ENCODE measurements at places on chromosomes 13 and 19. TPM values are rescaled to one million over a fixed set of nuclear protein-coding genes. Genes with fewer than 3 reads are reported as not detected.
A peak's percentile ranks its signal among the peaks of the same experiment; 100 is the strongest.

GRCh38 chr19:2796659-2797266 lies 11.5 kb downstream of the THOP1 start:
- H3K27me3 ChIP-seq = no peaks in the 10 kb centered on the region
- no peak overlapping the region for H3K4me3 ChIP-seq
- no peak for DNase-seq
- no peaks in the 10 kb centered on the region for H3K4me1 ChIP-seq
- H3K36me3 ChIP-seq = no peaks in the 10 kb centered on the region

DNA sequence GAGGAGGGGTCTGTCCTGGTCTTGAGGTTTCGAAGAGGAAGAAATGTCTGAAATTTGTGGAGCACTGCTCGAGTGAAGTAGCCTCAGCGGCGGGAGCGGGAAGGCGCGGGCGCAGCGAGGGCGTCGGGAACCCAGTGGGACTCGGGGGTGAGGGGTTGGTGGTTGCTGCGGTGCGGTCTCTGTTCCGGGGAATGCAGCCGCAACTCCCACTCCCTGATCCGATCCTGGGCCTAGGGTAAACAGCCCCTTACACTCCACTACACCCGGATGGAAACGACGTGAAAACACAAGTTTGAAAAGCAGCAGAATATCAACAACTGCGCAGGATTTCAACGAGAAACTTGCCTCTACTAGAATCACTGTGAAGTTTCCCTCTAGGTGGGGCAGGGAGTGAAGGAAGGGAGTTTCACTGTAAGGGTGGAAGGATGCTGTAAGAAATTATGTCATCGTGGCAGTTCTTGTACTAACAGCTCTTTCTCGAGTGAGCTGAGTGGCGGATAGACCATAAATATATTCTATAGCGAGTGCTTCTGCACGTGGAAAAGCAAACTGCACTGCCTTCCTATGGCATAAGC lies 2.0 kb upstream of the KLF12 start:
- H3K4me1 ChIP-seq = peaks cover 9% of the 10 kb centered on the region

Gene KIR2DL1
- 3.1 TPM for polyA plus RNA-seq

DNA sequence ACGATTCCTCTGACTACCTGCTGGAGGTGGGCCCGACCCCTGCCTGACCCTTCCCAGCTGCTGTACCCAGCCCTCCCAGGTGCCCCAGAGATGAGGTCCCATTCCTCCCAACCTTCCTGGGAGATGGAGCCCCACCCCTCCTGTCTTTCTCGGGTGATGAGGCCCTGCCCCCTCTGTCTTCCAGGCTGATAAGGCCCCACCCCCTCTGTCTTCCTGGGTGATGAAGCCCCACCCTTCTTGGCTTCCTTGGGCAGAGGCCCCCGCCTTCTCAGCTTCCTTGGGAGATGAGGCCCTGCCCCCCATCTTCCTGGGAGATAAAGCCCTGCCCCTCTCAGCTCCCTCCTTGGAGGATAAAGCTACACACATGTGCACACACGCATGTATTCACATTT lies 47.9 kb downstream of the CERS4 start:
- no peaks in the 10 kb centered on the region for H3K36me3 ChIP-seq
- no peak overlapping the region for H3K27ac ChIP-seq
- H3K27me3 ChIP-seq = no peaks in the 10 kb centered on the region

Gene CCDC9
- 9.4 TPM for polyA plus RNA-seq

- no peaks in the 10 kb centered on the region for H3K27me3 ChIP-seq
- peaks cover 27% of the 10 kb centered on the region for H3K4me1 ChIP-seq
- H3K36me3 ChIP-seq = no peaks in the 10 kb centered on the region
- DNase-seq = peak; percentile 55
Measured at GRCh38 chr19:16283210-16284061, 41.2 kb upstream of the KLF2 start.

DNA sequence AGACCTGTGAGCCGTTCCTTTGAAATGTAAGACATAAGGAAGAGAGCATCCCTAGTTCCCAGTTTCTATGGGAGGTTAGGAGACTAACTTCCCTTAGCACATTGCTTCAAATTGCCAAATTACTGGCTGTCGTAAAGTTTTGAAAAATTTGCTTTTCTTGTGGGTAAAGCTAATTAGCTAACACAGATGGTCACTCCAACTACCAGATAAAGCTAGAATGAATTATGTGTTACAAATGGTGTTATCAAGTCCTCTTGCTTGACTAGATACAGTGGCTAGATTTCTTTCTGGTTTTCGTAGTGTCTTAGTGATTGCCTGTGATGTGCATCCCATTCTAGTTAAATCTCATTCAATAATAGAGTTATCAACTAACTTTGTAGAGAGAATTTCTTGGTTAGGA lies 416.6 kb upstream of the ATXN8OS start:
- no peaks in the 10 kb centered on the region for H3K27me3 ChIP-seq
- no peak overlapping the region for H3K4me3 ChIP-seq
- no peak for DNase-seq
- no peak overlapping the region for H3K27ac ChIP-seq
- H3K36me3 ChIP-seq = no peaks in the 10 kb centered on the region

GRCh38 chr19:14412324-14412995 lies 6.7 kb downstream of the DDX39A start:
- DNase-seq = no peak
- peaks cover 83% of the 10 kb centered on the region for H3K4me1 ChIP-seq

DNA sequence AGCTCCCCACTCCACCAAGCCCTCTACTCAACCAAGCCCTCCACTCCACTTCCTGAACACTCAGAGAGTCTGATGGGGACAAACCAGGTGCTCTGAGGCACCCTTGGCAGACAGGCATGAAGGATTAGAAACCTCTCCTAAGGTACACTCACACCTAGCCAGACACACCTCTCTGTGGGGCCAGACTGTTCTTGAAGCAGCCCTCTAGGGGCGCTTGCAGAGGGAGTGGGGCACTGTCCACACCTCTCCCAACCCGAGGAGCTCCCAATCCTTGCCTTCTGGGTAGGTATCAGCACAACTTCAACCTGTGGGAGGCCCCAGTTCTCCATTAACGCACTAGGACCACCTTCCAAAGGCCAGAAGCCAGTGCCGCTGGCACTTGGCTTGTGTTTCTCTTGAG lies 108.7 kb upstream of the VSTM2B start:
- DNase-seq = no peak
- no peak overlapping the region for H3K27ac ChIP-seq
- H3K36me3 ChIP-seq = no peaks in the 10 kb centered on the region
- H3K27me3 ChIP-seq = no peaks in the 10 kb centered on the region

Gene WDR88
- 0.25 TPM for polyA plus RNA-seq

DNA sequence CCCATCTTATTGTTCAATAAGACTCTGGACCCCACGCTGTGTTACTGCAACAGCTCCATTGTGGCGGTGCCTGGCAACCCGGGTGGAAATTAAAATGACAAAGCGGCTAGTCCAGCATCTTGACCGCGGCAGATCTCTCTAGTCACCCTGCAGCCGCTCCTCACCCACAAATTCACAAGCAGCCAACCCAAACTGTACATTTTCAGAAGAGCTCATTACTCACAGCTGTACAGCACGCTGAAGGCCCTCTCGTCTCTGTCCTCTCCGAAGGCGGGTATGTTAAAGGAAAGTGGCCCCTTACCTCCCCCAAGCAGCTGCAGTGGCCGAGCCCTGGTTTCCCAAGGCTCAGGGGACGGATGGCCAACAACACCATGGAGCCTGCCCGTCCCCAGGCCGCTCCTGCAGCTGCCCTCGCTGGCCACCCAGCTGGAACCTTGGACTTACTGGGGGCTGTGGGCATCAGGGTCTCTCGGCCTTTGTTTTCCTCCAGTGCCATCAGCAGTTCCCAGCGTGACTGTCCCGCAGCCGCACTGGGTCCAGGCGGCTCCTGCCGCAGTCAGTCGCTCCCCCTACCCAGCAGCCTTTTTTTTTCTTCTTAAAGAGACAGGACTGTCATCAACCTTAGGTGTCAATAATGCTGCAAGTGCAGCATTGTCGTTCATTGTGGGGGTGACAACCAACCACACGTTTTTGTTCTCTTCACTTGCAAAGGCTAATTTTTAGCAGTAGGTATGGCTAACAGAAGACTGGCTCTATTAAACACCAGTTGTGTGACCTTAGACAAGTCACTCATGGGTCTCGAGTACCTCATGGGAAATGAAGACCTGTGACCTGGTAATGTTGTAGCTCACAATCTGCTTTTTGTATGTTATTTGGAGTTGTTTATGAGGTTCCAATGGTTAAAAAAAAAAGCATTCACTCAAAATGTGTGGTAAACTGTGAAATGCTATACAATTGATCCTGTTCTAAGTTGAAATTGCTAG lies at the start of gene SACS:
Gene SACS, minus strand, starts transcription at position 532 of the 983 bp plus-strand sequence. CDS start 22,463 bp downstream, outside the sequence.
- H3K27ac ChIP-seq = no peak within 1 kb of the TSS
- H3K36me3 ChIP-seq = no peaks in the 10 kb centered on the region
- DNase-seq = no peak

GRCh38 chr19:42018503-42019193 lies 24.6 kb upstream of the ATP1A3 start:
- H3K36me3 ChIP-seq = no peaks in the 10 kb centered on the region
- H3K27ac ChIP-seq = no peak overlapping the region
- H3K27me3 ChIP-seq = no peaks in the 10 kb centered on the region
- DNase-seq = no peak
- no peaks in the 10 kb centered on the region for H3K4me1 ChIP-seq

GRCh38 chr19:4053423-4054324 lies 13.0 kb downstream of the ZBTB7A start:
- no peak overlapping the region for H3K4me3 ChIP-seq
- no peak overlapping the region for H3K27ac ChIP-seq

DNA sequence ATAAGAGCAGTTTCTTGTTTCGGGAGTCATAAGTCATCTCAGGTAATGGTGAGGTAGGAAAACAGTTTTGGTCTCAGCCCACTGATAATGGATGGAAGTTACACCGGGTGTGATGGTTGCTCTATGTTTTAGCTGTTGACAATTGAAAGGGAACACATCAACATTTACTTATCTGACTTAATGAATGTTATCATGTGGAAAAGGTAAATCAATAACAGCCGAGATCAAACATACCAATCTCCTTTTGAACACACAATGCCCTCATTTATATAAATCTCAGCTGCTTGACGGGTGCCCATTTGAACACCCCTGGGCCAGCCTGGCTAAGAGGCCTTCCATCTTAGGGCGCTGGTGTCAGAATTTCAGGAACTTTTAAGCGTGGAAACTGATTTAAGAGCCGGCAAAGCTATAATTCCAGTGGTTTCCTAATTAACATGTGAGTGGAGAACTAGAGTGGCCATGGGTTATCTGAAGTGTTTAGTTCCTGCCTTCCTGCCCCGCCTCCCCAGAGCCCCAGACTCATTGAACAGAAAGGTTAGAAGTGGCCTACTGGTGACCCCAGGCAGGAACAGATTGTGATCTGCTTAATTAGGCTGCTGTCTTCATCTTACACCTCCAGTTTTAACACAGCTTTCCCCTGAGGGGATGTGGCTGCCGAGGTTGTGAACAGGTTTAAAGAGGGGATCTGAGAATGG lies 572.7 kb downstream of the FGF9 start:
- no peak overlapping the region for H3K4me3 ChIP-seq
- H3K36me3 ChIP-seq = no peaks in the 10 kb centered on the region
- no peak overlapping the region for H3K27ac ChIP-seq
- no peak for DNase-seq
- no peaks in the 10 kb centered on the region for H3K27me3 ChIP-seq
- H3K4me1 ChIP-seq = no peaks in the 10 kb centered on the region

Gene IGFL3
- not detected for polyA plus RNA-seq

DNA sequence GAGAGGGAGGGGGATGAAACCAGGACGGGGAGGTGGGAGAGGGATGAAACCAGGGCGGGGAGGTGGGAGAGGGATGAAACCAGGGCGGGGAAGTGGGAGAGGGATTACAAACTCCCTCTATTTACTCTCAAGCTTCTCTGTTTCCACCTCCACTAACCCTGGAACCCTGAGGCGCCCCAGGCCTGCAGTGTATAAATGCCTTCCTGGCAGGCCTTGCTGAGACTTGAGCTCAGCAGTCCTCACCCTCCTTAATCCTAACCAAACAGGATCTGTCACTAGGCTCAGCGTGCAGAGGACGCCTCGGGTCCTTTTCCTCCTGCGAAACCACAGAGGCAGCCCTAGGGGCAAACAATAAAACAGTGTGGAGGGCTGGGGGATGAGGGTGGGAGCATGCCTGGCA lies 32.1 kb upstream of the OR1M1 start:
- no peaks in the 10 kb centered on the region for H3K4me1 ChIP-seq
- H3K36me3 ChIP-seq = no peaks in the 10 kb centered on the region
- no peaks in the 10 kb centered on the region for H3K27me3 ChIP-seq

DNA sequence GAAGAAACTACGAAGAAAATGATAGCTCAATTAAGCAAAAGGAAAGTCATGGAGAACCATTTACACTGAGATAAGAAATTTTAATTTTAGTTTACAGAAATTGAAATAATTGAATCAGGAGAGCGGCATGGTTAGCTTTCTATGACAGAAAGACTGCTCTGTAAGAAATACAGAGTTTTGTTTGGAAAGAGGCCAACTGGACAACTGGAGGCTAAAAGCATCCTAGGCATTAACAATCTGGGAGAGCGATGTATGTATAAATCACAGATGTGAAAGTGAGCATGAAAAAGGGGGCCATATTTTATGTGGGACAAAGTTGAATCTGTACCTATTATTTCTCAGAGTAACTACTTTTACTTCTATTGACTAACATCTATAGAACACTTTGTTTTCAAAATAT lies 1608.8 kb upstream of the PCDH20 start:
- no peak for DNase-seq
- no peak overlapping the region for H3K27ac ChIP-seq
- no peaks in the 10 kb centered on the region for H3K4me1 ChIP-seq
- no peaks in the 10 kb centered on the region for H3K27me3 ChIP-seq
- H3K36me3 ChIP-seq = no peaks in the 10 kb centered on the region

DNA sequence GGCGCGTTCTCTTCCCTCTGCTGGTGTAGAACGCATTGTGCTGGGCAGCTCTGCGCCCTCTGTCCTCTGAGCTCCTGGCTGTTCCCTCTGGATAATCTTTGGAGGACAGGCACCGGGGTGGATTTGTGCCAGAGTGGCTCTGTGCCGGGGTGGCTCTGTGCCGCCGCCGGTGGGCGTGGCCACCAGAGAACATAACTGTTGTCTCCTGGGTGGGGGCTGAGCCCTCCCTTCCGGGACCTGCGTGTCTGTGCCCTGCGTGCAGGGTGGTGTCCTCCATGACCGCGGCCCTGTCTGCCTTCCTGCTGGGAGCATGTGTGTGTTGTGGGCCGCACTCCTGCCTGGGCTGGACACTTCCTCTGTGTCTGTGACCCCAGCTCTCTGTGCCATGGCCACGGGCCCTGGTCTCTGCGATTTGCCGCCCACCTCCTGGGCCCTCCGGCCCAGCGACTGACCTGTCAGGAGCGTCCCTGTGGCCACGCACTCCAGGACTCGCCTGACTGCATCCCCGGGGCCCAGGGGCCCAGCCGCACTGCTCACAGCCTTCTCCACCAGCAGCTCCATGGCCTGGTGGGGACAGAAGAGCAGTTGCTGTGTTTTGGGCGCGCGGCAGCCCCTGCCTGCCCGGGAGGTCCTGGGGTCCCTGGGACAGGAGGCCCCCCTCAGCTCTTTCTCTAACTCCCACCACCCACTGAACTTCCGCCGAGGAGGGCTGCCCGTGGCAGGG lies 22.4 kb upstream of the MATK start:
- no peak for DNase-seq
- H3K4me1 ChIP-seq = peaks cover 28% of the 10 kb centered on the region
- no peak overlapping the region for H3K27ac ChIP-seq
- no peaks in the 10 kb centered on the region for H3K36me3 ChIP-seq
- H3K27me3 ChIP-seq = no peaks in the 10 kb centered on the region

Data from CD8-positive, alpha-beta memory T cell (primary cell).